CD4-positive, alpha-beta T cell treated with Interleukin-17A for 4 hours (primary cell): ENCODE measurements at places on chromosomes 6 and 20.

DNA sequence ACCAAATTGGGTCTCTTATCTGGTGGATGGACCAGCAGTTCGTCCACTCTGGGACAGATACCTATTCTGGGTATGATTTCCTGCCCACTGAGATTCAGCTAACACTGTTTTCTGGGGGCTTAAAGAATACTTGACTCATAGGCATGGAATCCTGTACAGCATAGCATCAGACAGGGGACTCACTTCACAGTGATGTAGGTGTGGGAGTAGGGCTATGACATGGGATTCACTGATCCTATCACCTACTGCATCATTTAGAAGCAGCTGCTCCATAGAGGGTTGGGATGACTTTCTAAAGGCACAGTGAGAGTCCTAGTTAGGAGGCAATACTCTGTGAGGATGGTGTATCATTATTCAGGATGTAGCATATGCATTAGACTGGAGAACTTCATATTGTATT is 74.5 kb upstream of the AHI1 start:
- DNase-seq, result no peak

DNA sequence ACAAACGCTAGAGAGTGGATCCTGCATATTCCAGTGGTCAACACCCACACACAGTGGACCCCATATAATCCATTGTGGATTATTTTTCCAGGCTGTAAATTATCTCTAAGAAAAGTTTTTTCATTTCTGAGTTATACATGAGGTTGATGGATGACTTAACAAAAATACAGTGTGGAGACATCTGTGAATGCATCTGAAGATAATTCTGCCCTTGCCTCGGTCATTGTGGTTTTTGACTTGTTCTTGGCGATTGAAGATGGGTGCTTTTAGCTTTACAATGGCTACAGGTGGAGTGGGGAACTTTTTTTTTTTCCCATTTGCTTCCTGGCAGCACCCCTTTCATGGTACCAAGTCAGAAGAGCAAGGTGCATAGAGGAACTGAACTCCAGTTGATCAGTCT is 242.7 kb downstream of the MYLK4 start:
- DNase-seq, result no peak

DNA sequence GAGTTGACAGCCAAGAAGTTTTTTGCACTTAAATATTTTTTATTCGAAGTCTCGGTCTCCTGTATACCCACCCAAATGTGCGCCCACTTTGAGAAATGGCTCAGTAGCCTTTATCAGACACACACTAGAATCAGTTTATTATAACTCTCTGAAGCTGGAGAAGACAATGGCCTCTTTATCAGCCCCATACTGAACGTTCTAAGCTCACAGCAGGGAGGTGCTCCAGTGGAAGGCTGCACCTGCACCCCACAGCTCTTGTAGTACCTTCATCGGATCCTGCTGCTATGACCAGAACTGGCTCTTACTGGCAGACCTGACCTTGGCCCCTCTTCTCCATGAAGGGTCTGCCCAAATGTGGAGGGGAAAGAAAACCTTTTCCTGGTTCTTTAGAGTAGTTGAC is 165.0 kb upstream of the SCGN start:
- no peak for DNase-seq

- no peak for DNase-seq
Measured at GRCh38 chr6:40352527-40353170, 234.5 kb downstream of the LRFN2 start.

GRCh38 chr20:11729806-11730205 is 187.9 kb upstream of the BTBD3 start:
- DNase-seq, result no peak

DNA sequence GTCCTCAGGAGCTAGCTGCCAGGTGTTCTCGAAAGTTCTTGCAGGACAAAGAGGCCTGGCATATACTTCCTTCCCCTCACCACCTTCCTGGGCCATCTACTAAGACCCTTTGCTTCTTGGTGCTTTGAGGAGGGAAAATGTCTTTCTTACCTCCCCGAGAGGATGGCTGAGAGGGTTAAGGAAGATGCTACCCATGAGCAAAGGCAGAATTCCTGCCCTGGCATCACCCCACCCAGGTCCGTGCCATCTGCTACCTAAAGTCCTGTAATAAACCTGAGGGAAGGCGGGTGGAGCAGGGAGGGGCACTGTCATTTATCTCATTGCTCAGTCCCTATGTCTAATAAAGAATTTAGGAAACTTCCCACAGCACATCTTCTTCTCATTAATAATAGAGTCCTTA is 16.2 kb downstream of the GFOD1 start:
- no peak for DNase-seq

DNA sequence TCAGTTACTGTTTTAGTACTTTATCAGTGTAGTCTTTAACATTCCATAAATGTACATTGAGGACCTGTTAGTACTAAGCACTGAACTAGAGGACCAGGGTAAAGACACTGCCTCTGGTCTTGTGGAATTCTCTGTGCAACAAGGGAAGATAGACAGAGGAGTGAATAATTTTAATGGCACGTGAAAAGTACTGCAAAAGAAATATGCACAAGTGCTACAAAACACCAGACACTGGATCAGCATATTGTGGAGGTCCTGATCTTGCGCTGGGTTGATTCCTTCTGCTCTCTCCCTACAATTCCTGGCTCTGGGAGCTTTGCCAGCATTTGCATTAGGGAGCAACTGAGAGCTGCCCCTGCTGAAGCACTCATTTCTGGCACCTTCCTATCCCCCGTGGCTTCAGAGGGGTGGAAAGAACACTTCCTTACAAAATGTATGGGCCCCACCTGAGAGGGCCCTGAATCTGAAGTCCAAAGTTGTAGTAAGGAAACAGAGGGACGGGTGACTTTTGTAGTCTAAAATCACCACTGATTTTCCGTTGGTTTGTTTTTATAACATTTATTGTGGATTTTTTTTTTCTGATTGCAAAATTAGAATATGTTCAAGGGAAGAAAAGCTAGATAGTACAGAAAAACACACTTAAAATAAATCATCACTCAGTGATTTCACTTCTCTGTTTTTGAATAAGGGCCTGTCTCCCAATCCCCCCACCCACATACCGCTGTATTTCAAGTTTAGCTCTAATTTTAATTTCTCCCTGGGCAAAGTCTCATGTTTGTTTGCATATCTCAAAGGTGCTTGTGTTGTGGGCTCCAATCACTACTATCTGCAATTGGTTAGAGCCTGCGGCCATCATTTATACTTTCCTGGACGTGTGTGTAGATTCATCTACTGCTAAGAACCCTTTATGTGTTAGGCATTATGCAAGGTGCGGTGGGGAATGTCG is 4.9 kb downstream of the PKIG start:
- DNase-seq, result no peak

GRCh38 chr6:39935241-39935640 is 979 bp upstream of the MOCS1 start:
- no peak for DNase-seq

- no peak for DNase-seq
Measured at GRCh38 chr20:26214991-26215390, 518.3 kb upstream of the ZNF337 start.

GRCh38 chr20:23570178-23570760 is 2.0 kb upstream of the CST9L start:
- no peak for DNase-seq

DNA sequence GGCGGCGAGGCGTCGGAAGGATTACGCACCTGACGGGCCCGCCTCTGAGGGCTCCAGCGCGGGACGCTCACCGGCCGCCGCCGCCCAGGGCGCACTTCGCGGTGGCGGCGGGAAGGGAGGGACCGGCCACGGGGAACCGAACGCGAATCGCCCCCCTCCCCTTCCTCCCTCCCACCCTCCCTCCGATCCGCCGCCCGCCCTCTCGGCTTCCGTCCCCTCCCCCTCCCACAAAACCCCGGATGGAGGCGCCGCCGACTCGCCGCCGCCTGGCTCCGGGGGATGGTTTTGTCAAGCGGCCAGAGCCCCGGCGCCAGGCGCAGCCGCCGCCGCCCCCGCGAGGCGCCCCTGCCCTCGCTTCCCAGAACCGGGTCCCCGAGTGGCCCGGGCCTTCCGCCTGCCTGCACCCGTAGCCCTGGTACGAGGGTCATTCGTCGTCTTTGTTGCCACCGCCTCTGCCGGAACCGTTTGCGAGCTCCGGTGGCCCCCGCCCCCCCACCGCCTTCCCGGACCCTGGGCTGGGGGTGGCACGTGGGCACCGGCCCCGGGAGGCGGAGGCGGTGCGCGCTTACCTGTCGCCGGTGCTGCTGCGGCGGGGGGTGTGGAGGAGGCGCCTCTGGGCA is 398 bp downstream of the ZBTB2 start:
- peak; percentile 87 for DNase-seq

GRCh38 chr6:88298066-88298845 is 132.1 kb upstream of the CNR1 start:
- no peak for DNase-seq

- DNase-seq, result no peak
Measured at GRCh38 chr6:76771059-76771634, 692.1 kb downstream of the HTR1B start.

- no peak for DNase-seq
Measured at GRCh38 chr6:35058865-35059522, 82.1 kb downstream of the TCP11 start.

DNA sequence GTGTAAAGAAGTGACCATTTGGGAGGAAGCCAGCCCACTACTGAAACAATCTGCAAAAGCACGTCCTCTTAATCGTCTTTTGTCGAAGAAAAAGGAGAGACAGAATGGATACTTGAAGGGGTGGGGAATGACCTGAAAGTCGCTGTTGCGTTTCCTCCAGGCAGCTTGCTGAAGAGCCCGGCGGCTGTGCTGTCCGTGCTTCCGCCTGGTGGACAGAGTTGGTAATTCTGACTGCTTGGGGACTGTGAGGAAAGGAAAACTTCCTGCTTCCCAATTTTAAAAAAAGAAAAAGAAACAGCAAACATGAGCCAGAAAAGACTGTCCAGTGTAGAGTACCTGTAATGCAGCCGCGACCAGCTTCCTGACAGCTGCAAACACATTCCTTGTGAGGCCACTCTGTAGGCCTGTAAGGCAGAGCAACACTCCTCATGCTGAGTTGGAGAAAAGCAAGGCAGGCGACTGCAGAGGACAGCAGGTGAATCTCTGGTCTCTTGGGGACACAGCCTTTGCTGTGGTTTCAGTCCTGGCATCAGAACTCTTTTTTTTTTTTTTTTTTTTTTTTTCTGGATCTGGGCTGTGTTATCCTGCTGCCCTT is 251.1 kb upstream of the TBX18 start:
- DNase-seq, result no peak

DNA sequence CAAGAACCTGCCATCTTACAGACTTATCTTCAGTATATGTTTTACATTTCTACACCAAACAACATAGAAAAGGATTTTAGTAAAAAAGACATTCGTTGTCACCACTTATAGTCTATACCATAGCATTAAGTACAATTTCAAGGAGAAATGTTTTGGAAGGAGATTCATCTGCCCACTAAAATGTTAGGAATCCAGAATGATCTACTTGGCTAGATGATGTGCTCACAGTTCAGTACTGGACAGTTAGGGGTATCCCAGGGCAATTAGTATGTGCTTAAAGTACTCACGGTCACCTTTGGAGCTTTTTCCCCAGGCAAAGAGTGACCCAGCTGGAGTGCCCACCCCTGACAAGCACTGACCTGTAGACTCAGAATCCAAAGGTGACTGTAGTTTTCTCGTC is 222.9 kb downstream of the SLC24A3 start:
- no peak for DNase-seq

DNA sequence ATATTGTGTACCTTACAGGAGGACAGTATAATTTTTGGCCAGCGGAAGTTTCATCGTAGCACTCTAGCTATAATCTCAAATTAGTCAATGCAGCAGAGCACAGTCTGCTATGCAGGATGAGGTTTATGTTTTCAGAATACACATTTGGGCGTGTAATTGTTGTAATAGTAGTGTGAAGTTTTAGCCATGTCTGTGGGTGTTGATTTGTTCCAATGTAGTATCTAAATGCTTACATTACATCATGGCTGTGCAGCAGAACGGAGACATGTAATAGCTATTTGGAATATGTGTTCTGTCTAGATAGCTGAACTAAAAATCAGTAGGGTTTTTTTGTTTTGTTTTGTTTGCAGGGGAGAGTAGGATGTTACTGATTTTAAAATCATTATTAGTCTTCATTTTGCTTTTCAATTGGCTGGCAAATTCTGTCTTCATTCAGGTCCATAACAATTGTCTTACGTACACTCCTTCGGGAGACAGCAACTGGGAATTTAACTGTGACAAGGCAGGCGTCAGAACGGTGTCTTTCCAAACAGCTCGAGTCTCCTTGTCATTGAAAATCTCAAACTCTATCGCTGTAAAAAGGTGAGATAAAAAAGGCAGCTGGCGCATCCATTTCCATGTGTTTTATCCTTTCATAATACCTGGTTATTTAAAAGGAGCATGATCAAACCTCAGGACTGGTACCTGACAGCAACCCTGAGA is 65.1 kb upstream of the CDH4 start:
- DNase-seq, result no peak

DNA sequence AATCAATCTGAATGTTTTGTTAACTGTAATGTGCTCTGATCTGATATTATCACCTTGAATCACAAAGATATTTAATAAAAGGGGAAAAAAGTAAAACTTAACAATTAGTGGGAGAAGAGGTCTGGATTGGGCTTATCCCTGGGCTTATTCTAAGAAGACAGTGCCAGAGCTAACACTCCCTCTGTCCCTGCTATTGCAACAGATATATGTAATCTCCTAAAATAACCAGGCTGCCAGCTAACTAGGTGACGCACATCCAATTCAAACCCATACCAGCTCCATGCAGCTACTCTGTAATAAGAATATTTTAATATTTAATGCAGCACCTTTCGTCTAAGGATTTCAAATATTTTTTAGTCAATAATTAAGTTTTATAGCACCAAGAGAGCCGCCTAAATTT is 330.1 kb upstream of the MARCKS start:
- no peak for DNase-seq

DNA sequence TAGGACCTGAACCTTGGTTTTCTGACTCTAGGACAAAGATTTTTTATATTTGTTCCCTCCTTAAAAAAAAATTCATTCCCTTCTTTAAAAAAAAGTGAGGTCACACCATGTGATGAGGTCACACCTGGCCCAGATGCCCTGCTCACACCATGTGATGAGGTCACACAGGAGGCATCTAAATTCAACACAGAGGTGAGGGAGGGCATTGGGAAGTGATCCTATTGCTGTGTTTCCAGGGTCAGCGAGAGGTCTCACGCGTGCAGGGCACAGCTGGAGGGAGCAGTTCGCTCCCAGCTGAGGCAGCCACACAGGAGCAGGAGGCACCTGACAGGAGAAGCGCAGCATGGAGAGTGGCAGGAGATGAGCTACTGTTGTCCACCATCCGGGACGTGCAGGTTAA is 92.5 kb downstream of the SLC22A23 start:
- no peak for DNase-seq
